ENCODE measurements at places on chromosomes 3 and 15.

- peak; percentile 71 for DNase-seq
Observed at GRCh38 chr15:65326117-65326526, 21.6 kb downstream of the RNU5B-1 start.

GRCh38 chr3:37980462-37981347 is 9.9 kb upstream of the VILL start:
- no peak for DNase-seq

DNA sequence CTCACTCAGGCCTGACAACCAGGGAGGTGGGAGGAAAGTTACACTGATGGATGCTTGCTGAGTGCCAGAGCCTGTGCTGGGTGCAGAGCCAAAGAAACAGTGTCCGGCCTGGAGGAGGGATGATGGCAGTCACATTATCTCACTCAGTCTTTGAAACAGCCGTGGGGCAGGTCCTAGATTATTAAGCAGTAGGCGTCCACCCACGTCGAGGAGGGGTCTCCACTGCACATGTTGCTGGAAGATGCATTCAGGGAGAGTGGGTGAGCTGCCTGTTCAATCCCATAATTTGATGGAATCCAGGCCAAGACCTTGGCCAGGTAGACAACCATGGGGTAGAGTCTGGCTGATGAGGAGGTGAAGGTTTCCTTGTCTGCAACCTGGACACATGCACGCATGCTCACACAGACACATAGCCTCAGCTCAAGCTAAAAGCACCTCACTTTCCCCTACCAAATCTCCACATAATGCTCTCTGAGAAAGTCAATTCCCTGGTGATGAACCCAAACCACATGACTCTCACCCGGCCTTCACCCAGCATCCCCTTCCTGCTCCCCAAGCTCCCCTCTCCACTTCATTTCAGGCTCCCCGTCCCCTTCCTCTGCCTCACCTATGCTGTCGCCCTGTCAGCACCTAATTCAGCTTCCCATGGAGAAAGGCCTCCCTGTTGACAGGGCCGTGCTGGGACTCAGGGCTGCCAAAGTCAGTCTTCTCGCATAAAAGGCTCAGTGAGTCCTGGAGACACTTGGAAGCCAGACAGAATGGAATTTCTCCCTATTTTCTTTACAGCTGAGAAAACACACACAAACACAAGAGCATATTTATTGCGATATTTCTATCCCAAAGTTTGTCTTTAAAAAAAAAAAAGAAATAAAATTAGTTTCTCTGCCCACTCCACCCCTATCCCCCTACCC is 29.8 kb downstream of the ACAN start:
- DNase-seq: no peak

DNA sequence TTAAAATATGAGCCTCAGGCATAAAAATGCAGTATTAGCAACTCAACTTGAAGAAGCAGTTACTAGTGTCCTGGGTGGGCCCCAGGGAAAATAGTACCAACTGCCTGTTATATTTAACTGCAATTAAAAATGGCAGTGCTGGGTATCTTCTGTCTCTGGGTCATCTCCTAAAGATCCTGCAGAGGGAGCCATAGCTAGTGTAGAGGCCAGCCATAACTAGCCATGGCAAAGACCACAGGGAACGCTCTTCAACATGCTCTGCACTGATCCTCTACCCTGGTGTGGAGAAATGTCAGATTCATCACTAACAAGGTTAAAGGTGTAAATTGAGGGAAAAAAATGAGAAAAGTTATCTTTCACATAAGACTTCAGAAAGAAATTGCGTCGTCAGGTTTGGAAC is 181.3 kb downstream of the SNRPN start:
- no peak for DNase-seq

DNA sequence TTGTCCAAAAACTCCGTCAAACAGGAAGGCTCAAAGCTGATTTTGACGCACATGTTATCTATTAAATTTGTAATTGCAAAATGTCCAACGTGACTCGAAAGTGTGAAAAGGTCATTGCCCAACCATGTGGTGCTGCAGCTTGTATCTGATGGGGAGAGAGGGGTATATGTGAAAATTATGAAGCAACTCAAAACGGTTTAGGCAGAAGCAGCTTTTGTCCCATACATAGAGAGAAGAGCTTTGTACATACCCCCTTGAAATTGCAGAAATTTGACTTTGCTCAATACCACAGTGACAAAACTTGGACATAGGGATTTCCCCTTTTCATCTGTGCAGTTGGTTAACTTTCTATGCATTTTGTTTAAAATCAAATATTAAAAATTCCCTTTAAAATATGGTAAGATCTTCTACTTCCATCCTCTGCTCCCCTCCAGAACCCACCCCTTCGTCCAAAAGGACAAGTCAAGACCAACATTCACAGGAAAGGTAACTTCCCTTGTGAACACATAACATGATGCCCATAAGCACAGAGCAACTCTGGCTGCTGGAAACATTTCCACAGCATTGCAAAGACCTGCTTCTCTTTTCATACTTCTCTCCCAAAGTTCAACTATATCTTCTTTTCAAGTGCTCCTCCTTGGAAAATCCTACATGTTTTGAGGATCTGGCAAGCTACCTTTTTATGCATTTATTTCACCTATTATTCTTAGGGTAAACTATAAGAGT is 253.7 kb upstream of the THBS1 start:
- DNase-seq: no peak

- no peak for DNase-seq
Observed at GRCh38 chr3:162285259-162285658, 788.7 kb downstream of the OTOL1 start.

- DNase-seq: no peak
Observed at GRCh38 chr15:41961001-41961518, 11.3 kb downstream of the EHD4 start.

- no peak for DNase-seq
Observed at GRCh38 chr3:151282921-151283320, 4.6 kb upstream of the P2RY14 start.
